ENCODE measurements at places on chromosomes 1 and 21.

DNA sequence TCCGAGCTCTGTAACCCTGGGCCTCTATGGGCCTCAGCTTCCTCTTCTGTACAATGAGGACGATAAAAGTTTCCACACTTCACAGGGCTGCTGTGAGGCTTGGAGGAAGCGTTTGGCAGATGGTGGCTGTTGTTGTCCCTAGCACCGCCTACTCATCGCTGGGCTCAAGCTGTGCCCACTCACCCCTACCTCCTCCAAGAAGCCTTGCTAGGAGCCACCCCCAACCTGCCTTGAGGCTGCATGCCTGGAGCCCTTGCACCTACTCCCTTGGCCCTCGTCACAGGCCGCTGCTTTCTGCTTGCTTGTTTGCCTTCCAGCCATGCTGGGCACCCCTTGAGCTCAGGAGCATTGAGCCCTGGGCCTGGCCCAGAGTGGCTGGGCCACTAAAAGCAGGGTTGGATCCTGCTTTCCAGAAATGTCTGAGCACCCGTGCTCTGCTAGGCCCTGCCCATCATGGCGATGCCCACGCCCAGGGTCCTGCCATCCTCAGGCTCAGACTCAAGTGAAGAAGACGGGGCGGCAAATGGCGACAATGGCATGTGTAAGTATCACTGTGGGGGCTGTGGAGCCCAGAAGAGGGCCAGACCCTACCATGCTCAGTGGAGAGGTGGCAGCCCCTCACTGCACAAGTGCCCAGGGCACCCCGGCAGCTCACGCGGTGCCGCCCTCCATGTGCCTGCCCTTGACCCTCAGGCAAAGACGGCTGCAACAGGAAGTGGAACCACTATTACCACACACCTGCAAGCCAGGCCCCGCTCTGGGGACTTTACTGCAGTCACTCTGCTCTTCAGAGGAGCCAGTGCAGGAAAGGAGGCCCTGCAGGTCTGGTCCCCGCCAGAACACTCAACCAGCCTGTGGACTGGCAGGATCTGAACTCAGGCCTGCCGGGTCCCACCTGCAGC is 9.5 kb downstream of the SH3BGRL3 start:
- DNase-seq: peak; percentile 57

GRCh38 chr1:183600136-183600535 is 9.9 kb upstream of the NCF2 start:
- DNase-seq: no peak

GRCh38 chr1:16920951-16921350 is 780 bp upstream of the CROCC start:
- DNase-seq: no peak

DNA sequence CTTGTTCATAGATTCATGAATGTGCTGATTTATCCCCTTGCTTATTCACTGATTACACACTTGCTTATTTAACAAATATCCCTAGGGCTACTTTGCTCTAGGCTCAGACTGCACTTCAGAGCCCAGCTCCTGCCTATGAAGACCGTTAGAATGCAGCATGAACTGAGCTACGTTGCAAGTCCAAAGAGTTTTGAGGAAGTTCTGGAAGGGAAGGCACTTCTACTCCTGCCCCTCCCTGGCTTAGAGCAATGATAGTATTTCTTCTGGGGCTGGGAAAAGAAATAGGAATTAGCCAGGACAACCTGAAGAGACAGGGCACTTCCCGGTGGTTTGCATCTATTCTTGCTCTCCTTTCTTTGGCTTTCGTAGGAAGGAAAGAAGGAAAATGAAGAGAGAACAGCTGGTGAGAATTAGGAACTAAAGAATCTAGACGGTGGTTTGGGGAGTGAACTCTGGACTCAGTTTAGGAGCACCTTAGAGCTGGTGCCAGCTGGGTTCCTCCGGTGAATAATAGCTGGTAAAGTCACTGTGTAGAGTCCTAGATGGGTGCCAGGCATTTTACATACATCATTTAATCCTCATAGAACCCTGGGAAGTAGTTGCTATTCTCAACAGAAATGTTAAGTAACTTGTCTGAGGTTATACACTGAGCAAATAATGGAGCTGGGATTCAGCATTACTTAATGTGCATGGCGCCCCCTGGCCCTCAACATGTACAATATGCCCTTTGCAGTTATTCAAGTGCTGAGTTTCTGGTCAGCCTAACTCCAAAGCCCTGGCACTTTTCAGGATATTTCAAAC is 65.9 kb downstream of the NDUFS5 start:
- peak; percentile 51 for DNase-seq

- no peak for DNase-seq
Observed at GRCh38 chr1:97069312-97069711, 347.7 kb downstream of the PTBP2 start.

DNA sequence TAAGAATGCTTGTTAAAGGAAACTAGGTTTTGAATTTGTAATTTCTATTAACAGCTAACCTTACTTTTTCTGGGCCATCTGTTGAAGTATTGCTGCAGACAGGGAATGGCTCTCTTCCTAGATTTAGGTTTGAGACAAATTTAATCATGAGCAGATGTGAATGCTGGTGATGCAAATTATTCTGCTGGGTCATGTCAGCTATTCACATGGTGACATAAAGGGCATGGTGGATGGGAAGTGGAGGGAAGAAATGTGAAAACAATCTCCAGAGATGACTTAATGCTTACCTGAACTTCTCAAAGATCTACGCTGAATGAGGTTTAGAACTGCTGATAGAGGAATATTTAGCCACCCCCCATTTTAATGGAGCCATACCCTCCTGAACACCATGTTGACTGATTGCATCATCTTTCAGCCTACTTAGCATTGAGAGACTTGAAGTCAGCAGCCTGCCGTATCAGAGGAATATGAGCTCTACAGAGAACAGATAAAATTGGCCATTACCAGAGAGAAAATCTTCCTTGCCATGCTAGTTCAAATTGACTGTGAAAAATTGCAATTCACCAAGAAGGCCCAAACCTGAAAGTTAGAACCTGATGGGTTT is 138.8 kb downstream of the HHAT start:
- no peak for DNase-seq

GRCh38 chr1:94983171-94983739 is 56.3 kb upstream of the CNN3 start:
- DNase-seq: no peak

DNA sequence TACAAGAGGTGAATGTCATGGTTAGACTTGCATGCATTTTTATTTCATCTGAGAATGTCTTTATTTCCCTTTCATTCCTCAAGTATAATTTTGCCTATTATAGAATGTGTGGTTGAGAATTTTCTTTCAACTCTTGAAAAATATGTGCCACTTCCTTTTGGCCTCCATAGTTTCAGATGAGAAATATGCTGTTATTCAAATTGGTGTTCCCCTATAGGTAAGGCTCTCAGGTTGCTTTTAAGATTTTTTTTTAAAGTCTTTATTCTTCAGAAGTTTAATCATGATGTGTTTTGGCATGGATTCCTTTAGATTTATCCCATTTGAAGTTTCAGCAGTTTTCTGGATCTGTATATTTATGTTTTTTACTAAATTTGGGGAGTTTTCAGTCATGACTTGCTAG is 2.1 kb downstream of the MROH7 start:
- DNase-seq: no peak

GRCh38 chr1:55572878-55573734 is 357.9 kb upstream of the USP24 start:
- no peak for DNase-seq

DNA sequence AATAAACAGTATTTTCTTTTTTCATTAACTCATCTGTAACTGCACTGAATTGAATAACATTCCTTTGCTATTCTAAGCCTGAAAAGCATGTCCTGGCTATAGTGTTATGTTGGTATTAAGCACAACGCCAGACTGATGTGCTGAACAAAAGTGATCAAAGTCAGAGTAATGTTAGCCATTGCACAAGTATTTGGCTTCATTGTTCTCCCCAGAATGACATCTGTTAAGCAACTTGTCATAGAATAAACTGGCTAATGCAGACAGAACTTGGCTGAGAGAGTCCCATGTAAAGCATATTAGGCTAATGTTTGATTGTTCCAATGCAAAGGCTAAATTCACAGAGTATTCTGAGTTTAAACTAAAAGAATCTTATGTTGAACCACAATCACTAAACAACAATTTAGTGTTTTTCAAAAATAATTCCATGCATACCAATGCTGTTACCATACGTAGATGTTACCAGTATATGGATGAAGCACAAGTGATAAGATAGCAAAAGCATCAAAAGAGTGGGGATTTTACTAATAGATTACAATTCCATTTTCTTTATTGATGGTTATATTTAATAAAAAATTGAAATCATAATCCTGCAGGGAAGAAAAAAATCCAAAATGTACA is 235.3 kb upstream of the DMRTA2 start:
- DNase-seq: no peak

GRCh38 chr1:51101976-51102375 is at the start of gene C1orf185:
TSS of gene C1orf185 (plus strand) at chr1:51102228. CDS start at chr1:51102234, 6 bp downstream.
- no peak for DNase-seq

GRCh38 chr1:189434461-189434860 is 1043.2 kb downstream of the BRINP3 start:
- DNase-seq: no peak

GRCh38 chr1:201816309-201816854 is 12.6 kb upstream of the IPO9 start:
- DNase-seq: no peak

- no peak for DNase-seq
Observed at GRCh38 chr1:6000444-6001288, 8.4 kb upstream of the NPHP4 start.

- DNase-seq: no peak
Observed at GRCh38 chr1:233738396-233738795, 124.5 kb downstream of the KCNK1 start.

DNA sequence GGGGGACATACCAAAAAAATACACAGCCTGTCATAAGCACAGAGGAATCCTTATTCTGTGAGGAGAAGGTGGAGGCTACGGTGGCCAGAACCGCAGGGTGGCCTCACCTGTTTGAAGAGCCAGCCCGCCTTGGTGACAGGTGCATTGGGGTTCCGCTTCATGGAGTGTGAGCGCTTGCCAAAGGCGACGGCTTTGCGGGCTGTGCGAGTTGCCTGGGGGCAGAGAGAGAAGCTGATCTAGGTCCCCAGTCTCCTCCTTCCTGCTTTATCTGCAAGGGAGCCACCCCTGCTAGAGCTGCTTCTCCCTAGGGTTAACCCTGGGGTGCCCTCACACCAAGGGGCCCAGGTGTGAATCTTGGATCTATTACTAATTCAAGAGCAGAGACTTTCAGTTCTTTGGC is 54.3 kb upstream of the GOLT1A start:
- DNase-seq: no peak

DNA sequence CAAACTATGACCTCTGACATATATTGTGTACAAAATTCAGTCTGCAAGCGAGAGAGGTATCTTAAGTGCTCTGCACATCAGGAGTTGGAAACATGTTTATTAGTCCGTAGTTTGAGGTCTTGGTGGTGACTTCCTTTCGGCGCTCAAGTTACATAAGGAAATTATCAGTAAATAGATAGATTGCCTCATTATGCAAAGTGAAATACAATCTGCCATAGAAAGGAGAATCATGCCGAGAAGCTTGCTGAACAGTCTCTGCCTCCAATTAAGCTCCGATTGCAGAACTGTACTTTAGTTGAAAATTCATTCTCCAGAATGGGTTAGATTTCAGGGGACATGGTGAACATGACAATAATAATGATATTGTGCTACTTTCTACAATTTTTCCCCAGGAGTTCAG is 271.8 kb downstream of the BRINP2 start:
- DNase-seq: no peak

DNA sequence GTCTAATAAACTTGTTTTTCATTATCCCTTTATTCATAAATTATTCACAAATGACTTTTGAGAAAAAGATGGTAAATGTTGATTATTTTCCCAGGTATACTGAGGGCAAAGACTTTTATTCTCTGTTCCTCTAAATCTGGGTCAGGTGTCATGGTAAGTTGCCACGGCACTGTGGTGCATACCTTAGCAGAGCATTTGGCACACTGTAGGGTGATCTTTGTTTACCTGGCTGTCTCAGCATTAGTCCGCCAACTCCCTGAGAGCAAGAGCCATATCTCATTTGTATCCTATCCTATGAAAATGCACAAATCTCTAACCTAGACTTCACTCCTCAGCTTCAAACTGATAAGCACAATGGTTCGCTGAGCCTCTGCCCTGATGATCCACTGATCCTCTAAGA is 24.9 kb downstream of the GDAP2 start:
- DNase-seq: no peak

GRCh38 chr1:234125714-234126113 is 221.2 kb downstream of the SLC35F3 start:
- no peak for DNase-seq

DNA sequence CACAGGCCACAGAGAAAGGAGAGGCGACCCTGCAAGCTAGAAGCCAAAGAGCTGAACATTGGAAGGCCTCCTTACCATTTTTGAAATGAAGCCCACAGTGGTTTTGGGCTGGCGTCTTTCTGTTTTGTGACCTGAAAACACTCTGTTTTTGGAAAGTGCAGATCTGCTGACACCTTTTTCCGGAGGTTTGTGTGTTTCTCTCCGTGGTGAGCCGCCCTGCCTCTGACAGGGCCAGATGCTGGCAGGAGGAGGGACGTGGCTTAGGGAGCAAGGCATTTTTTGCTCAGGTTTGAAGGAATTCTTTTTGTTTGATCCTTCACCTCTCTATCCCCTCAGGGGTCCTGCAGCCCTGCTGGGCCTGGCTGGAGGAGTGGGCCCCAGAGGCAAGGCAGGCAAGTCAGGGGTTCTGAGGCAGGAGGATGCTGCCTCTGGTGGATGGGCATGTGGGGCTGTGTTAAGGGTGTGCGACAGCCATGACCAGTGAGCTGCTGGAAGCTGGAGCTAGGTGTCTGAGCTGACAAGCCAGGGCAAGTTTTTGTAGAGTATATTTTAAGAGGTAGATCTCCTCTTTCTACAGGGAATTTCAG is 133.8 kb downstream of the CAMTA1 start:
- no peak for DNase-seq

- DNase-seq: peak; percentile 83
Observed at GRCh38 chr1:172895050-172895460, 155.7 kb downstream of the TNFSF18 start.

- no peak for DNase-seq
Observed at GRCh38 chr1:212677136-212677535, 22.5 kb downstream of the BATF3 start.

- DNase-seq: no peak
Observed at GRCh38 chr1:48039088-48040054, 42.2 kb upstream of the TRABD2B start.

GRCh38 chr1:230271300-230272035 is 154.7 kb downstream of the PGBD5 start:
- DNase-seq: no peak

- no peak for DNase-seq
Observed at GRCh38 chr1:223824287-223824686, 21.5 kb downstream of the TP53BP2 start.
